ENCODE measurements at places on chromosomes 13 and 19. TPM values are rescaled to one million over a fixed set of nuclear protein-coding genes. Genes with fewer than 3 reads are reported as not detected.

ZNF729 gene
- not detected for total RNA-seq

FUT3 gene
- total RNA-seq = not detected

SIGLEC14 gene
- not detected for total RNA-seq

ZNF559 gene
- total RNA-seq = 15.3 TPM

FPR1 gene
- total RNA-seq = not detected

TUBB4A gene
- 2.1 TPM for total RNA-seq

APBA3 gene
- 54.5 TPM for total RNA-seq

CYSLTR2 gene
- 4.1 TPM for total RNA-seq

PLEKHJ1 gene
- total RNA-seq = 58.8 TPM

KLHL1 gene
- not detected for total RNA-seq

OR10H5 gene
- total RNA-seq = not detected

IFNL3 gene
- not detected for total RNA-seq

ZNF66 gene
- 11.0 TPM for total RNA-seq

PRTN3 gene
- not detected for total RNA-seq

PSG5 gene
- not detected for total RNA-seq

GJB6 gene
- 5.6 TPM for total RNA-seq

TINCR gene
- 0.55 TPM for total RNA-seq

ZNF667 gene
- total RNA-seq = 0.24 TPM

GTF3A gene
- total RNA-seq = 199 TPM

LGALS4 gene
- 1.6 TPM for total RNA-seq

INTS6 gene
- 46.4 TPM for total RNA-seq

ZNF681 gene
- 3.7 TPM for total RNA-seq

DENND1C gene
- 125 TPM for total RNA-seq

ARID3A gene
- 30.3 TPM for total RNA-seq

MTUS2 gene
- not detected for total RNA-seq

C5AR1 gene
- total RNA-seq = not detected

CLC gene
- 0.91 TPM for total RNA-seq

BST2 gene
- 104 TPM for total RNA-seq

CFD gene
- total RNA-seq = 3.6 TPM

FGF9 gene
- total RNA-seq = not detected

LMTK3 gene
- 7.5 TPM for total RNA-seq

ZNF780A gene
- 23.0 TPM for total RNA-seq
